ENCODE measurements at places on chromosomes 11 and 22.

DNA sequence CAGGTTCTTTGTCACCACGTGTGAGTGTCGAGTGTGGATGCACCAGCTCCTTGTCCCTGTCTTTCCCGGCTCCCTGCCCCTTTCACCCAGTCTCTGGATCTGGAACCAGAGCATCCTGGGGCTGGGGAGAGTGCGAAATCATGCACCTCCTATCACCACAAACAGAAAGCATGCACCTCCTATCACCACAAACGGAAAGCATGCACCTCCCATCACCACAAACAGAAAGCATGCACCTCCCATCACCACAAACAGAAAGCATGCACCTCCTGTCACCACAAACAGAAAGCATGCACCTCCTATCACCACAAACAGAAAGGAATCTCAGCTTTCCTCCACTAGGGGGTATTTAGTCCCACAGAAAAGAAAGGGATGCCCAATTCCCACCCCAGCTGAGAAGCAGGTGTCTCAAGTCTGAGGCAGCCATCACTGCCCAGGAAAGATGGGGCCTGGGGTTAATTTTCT lies 5.9 kb upstream of the GLB1L3 start:
- DNase-seq: no peak

GRCh38 chr11:119999220-119999619 lies 138.7 kb downstream of the TRIM29 start:
- DNase-seq: no peak

- no peak for DNase-seq
These were observed 6.6 kb upstream of the CSNK2A3 start for GRCh38 chr11:11359611-11360010.

DNA sequence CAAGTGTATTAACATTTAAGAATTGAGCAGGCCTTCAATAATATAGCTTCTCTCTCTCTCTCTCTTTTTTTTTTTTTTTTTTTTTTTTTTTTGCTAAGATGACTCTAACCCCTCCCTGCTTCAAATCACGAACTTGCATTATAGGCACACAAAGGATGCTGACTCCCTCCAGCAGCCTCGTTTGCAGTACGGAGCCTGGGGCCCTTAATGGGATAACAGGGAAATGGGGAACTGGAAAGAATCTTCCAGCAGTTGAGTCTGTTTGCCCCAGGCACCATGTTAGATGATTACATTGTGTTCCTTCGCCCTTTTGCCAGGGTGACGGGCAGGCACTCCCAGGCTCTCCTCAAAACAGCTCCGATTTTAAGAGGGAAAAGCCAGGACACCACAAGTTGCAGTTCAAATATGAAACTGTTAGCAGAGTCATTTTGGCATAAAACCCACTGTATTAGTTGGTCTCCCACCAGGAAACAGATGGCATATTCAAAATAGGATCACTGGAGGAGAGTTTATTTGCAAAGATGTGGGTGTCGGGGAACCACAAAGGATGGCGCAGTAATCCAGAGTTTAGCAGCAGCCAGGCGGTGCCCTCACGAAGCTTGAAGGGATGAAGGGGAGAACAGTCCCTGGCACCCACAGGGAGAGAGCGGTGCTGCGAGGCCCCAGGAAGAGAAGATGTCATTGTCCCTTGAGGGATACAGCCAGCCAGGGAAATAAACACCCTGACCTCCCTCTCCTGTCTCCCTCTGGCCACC lies 26.5 kb upstream of the TREH start:
- peak; percentile 29 for DNase-seq

GRCh38 chr11:93672280-93672679 lies 10.8 kb downstream of the CEP295 start:
- DNase-seq: no peak

- no peak for DNase-seq
These were observed 597.2 kb downstream of the DLG2 start for GRCh38 chr11:85029964-85030363.

- DNase-seq: no peak
These were observed 71.2 kb downstream of the ZBTB16 start for GRCh38 chr11:114130629-114131277.

DNA sequence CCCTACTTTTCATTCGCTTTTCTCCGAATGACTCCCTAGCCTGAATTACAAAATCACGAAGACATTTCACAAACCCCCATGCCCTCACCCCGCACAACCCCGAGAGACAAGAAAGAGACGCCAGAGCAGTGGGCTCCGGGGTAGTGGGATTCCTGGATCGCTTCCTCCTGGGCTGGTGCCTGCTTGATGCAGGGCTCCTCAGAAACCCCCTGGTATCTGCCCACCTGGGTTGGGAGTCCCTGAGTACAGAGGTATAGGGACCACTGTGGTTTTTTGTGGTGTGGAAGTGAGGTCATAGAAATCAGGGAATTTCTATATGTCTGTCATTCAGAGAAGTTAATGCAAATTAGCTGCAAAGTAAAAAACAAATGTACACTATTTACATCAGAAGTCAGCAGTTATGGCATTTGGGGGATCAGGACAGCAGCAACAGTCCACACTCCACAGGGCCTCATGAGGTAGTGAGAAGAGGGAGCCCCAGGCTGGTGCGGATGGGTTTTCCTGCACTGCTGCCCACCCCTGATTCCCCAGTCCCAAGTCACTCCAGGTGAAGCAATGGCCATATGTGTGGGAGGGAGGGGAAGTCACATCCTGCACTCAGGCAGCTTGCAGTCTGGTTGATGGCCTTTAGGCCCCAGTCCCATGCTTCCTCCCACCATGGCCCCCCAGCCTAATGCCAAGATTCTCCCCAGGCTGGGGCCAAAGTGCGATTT lies 39.6 kb downstream of the BUD13 start:
- no peak for DNase-seq

DNA sequence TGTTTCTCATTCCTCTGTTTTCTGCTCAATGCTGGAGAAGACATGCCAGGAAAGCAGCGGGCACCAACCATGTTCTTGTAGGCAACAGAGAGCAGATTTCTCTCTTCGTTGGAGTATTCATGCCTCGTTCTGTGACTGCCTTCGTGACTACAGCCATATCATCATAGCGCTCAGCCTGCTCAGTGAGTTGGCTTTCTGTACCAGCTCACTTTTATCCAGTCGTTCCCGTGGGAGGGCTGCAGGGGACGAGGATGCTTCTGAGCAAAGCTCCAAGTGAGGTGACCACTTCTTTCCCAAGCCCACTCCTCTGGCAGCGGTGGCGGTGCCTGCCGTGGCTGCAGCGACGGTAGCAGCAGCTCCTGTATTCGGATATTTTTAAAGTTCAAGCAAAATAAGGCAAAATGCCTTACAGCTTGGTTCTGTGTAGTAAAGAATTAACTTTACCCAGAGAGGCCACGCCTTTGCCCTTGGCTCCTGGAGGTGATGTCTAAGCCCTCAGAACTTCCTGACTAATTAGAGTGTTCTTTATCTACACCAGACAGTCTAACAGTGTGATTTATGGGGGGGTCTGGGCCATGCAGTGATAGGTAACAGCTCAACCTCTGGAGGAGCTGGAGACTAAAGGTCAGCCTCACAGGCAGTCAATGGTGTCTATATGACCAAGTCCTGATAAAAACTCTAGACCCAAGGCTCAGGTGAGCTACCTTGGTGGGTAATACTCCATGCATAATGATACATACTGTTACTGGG lies 35.3 kb downstream of the LDHAL6A start:
- no peak for DNase-seq

GRCh38 chr22:17501679-17502285 lies 61.5 kb upstream of the SLC25A18 start:
- peak; percentile 22 for DNase-seq

DNA sequence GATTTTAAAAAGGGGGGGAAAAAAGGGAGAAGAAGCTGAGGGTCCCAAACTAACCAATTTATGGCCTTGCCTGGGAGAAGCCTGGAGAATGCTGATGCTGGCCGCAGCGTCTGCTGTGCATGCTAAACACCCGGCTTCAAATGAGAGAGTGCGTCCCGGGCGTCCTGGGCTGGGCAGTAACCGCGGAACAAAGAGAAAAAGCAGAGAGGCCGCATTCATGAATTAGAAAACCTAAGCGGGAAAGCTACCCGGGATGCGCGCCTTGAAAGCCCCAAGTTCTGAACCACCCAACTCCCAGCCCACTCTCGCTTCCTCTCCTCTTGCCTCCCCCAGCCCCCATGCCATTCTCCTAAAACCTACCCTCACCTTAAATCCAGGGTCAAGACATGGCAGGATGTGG lies 6.5 kb downstream of the MN1 start:
- DNase-seq: no peak

DNA sequence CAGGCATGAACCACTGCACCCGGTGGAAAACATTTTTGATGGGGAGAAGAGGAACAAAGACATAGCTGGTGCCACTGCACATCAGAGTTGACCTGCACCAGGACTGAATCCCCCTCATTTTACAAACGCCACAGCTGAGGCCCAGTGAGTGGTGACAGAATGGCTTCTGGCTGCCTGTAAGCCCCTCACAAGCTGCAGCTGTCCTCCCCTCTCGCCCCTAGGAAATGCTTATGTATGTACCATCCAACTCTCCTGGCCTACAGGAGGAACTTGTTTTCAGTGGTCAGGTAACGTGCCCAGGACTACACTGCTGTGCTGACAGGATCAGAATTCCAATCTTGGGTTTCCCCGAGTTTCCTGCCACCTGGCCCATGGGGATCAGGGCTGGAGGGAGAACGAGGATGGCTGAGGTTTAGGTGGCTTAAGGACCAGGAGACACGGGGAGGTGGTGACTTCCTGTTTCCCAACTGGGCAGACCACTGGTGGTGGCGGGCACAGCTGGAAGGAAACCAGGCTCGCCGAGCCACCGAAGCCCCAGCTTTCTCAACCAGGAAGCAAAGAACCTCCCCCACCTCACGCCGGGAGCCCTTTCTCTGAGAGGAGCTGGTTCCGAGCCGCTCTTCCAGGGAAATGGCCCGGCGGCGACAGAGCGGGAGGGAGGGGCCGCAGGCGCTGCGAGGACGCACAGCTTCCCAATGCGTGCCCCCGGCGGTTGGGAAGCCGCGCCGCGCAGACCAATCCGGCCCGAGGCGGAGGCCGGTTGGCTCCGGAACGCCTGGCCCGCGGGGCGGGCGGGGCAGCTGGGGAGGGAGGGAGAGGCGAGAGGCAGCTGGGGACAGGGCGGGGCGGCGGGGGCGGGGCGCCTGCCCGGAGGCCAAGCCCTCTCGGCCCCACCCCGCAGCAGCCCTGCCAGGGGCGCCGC lies 1.0 kb upstream of the LRFN4 start:
- DNase-seq: peak; percentile 98

DNA sequence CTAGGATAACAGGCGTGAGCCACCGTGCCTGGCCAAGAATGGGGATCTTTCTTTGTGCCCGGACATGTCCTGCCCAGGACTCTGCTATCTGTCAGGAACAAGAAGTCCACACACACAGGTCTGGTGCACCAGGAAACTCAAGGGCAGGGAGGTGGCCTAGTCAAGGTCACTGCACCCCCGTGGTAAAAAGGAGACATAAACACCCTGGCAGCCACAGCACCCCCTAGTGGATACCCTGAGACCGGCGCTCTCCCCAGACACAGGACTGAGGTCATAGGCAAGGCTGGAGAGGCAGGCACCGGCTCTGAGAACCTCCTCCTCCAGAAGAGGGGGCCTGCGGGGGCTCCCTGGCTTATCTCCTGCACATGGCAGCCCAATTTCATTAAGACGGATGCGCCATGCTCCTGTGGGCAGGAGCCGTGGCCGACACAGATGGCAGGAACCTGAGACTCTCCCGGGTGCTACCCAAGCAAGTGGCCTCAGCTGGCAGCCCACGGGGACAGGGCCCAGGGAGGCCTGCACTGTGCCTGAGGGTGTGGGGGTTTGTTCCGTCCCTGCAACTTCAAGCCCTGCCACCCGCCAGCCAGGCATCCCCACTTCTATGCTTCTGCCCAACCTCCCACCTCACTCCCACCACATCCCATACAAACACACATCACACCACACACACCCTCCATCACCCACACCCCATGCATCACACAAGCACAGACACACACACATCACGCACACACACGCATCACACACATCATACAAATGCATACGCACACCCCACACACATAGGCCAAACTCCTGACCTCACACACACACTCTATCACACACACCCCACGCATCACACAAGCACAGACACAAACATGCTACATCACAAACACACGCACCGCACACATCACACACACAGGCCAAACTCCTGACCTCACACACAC lies 19.6 kb downstream of the MACROD1 start:
- peak; percentile 80 for DNase-seq

DNA sequence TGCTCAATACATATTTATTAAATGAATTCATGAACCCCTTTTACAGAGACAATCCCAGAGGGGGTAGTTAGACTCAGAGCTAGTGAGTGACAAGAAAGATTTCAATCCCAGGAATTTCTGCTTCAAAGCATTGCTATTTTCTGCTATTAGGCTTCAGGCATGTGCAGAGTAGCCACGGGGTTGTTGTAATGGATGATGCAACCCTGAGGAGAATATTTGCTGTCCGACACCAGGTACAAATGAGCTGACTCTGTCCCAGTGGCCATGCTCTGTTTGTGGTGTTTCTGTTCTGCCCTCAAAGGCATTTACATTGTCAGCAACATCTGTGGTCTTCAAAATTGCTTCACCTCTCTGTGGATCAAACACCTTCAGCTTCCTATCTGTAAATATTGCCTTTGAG lies 102.6 kb downstream of the CSNK2A3 start:
- DNase-seq: no peak

- no peak for DNase-seq
These were observed 51.1 kb downstream of the CLMP start for GRCh38 chr11:123143921-123144320.

GRCh38 chr22:25367756-25368155 lies 148.3 kb downstream of the CRYBB2 start:
- no peak for DNase-seq

- DNase-seq: no peak
These were observed 6.8 kb downstream of the KMT2A start for GRCh38 chr11:118442908-118443589.

All from BE2C (cell line).